Colonic mucosa (tissue), 4 donors: ENCODE measurements at places on chromosomes 1 and 21. TPM values are rescaled to one million over a fixed set of nuclear protein-coding genes. Genes with fewer than 3 reads are reported as not detected.
A peak's percentile ranks its signal among the peaks of the same experiment; 100 is the strongest.

GRCh38 chr1:205273551-205273982 lies 45.8 kb downstream of the TMCC2 start:
- DNase-seq = peak; percentile 90

Gene GPR37L1
- 3.1 TPM for total RNA-seq

DNA sequence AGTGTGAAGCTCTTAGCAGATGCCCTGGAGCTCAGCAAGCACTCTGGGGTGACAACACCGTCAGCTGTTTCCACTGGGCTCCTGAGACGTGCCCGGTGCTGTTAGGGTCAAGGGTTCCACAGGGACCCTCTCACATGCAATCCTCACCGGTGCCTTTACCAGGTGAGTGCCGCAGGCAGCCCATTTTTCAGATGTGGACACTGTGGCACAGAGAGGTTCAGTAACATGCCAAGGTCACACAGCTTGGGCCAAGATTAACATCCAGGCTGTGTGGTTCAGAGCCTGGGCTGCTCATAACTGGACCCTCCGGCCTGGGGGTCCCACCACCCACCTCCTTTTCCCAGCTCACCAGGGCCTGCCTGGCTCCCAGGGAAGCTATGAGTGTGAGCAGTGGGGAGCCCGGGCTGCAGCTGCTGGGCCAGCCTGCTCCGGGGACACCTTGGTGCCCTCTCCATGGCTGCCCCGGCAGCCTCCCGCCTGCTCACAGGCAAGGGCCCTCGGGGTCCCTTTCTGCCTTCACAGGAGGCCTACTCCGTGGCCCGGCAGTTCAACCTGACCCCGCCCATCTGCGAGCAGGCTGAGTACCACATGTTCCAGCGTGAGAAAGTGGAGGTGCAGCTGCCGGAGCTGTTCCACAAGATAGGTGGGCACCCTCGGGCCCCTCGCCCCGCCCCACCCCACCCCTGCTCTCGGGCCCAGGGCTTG lies 49.3 kb downstream of the KCNAB2 start:
- no peak for DNase-seq

- peak; percentile 75 for DNase-seq
Measured at GRCh38 chr1:19122668-19123067, 87.4 kb downstream of the UBR4 start.

Gene LCE2A
- not detected for total RNA-seq

Gene MTX1
- total RNA-seq = 37.5 TPM

DNA sequence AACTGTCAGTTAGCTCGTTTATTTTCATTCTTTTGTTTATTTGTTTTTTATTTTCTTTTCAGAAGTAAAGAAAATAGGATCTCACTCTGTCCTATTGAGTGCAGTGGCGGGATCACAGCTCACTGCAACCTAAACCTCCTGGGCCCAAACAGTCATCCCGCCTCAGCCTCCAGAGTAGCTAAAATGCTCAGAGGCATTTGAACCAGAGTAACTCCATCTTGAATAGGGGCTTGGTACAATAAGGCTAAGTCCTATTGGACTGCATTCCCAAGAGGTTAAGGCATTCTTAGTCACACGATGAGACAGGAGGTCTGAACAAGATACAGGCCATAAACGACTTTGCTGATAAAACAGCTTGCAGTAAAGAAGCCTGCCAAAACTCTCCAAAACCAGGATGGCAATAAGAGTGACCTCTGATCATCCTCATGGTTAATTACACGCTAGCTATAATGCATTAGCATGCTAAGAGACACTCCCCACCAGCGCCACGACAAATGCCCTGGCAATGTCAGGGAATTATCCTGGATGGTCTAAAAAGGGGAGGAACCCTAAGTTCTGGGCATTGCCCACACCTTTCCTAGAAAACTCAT lies 13.1 kb upstream of the COP1 start:
- no peak for DNase-seq

DNA sequence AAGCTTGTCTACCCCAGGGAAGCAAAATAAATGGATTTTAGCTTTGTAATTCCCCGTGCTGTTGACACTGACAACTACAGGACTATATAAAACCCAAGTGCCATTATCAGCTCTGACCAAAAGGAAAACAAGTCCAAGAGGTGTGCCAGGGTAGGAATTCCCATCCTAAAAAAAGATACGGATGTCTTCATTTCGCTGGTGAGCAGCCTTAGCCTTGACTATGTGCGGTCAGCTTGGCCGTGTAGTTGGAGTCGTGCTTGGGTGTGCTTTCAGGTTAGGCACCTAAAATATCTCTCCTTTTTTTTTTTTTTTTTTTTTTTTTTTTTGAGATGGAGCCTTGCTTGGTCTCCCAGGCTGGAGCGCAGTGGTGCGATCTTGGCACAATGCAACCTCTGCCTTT lies 28.9 kb upstream of the ACTN2 start:
- no peak for DNase-seq

- DNase-seq = peak; percentile 86
Measured at GRCh38 chr1:200738327-200738948, at the start of gene CAMSAP2. Gene CAMSAP2 (plus strand): TSS chr1:200738893. CDS start chr1:200739828, 935 bp downstream.
